Karpas-422 (cell line): ENCODE measurements at places on chromosomes 3 and 15. TPM values are rescaled to one million over a fixed set of nuclear protein-coding genes. Genes with fewer than 3 reads are reported as not detected.

Gene RPL39L
- total RNA-seq = 142 and 236 TPM in 2 replicates

Gene CCDC54
- total RNA-seq = not detected in 2 replicates

Gene TRNT1
- total RNA-seq = 31.0 and 39.5 TPM in 2 replicates

GRCh38 chr3:132556508-132557159 is 40.4 kb upstream of the ACKR4 start:
- H3K4me3 ChIP-seq = no peak overlapping the region
- no peaks in the 10 kb centered on the region for H3K36me3 ChIP-seq
- DNase-seq = no peak
- no peaks in the 10 kb centered on the region for H3K27me3 ChIP-seq

DNA sequence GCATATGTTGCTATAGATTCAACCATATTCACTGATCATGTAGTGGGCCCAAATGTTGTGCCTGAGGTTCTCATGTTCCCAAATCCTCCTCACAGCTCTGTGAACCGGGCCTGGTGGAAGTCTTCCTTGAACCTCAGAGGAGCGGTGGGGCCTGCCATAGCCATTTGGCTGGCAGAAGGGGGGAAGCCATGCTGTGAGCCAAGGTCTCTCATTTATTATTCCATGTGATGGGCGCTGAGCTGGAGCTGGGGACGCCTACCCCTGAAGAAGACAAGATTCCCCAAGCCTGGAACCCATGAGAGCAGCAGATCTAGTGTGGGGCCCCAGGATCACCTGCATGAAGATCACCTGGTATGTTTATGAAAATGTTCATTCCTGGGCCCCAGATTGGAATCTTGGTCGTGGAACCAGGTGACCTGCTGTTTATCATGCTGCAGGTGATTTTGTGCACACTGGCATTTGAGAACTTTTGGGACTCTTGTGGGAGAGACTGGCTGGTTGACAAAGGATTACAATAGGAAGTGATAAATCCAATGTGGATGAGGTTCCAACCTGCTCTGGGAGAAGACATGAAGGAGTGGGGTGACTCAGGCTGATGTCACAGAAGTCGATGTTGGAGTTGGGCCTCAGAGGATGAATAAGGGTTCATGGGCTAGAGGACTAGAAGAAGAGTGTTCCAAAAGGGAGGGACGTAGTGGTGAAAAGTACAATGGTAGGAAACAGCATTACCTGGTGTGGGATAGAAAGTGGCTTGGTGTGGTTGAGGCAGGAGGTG is 102.1 kb downstream of the ASB7 start:
- H3K36me3 ChIP-seq = no peaks in the 10 kb centered on the region
- H3K27me3 ChIP-seq = no peaks in the 10 kb centered on the region
- DNase-seq = no peak
- no peak overlapping the region for H3K4me3 ChIP-seq
- no peak overlapping the region for H3K27ac ChIP-seq

DNA sequence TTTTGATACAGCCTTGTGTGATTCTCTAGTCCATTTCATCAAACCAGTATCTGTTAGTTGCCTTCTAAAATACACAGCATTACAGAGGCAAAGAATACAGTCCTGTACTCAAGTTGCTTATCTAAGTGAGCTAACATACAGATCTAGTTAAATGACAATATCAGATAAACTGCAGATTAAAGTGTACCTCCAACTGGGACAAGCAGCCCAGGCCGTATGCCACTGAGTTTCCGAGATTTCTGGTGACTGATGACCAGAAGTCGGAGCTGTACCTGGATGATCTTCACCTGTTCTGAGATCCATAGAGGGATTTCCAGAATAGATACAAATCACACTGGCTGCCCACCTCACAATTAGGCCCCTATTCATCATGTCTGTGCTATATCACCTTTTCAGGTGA is 6.3 kb upstream of the TRIM59 start:
- no peaks in the 10 kb centered on the region for H3K27me3 ChIP-seq
- no peaks in the 10 kb centered on the region for H3K36me3 ChIP-seq
- DNase-seq = no peak
- no peaks in the 10 kb centered on the region for H3K4me1 ChIP-seq
- no peak overlapping the region for H3K4me3 ChIP-seq
